ENCODE measurements at places on chromosomes 1 and 21.

DNA sequence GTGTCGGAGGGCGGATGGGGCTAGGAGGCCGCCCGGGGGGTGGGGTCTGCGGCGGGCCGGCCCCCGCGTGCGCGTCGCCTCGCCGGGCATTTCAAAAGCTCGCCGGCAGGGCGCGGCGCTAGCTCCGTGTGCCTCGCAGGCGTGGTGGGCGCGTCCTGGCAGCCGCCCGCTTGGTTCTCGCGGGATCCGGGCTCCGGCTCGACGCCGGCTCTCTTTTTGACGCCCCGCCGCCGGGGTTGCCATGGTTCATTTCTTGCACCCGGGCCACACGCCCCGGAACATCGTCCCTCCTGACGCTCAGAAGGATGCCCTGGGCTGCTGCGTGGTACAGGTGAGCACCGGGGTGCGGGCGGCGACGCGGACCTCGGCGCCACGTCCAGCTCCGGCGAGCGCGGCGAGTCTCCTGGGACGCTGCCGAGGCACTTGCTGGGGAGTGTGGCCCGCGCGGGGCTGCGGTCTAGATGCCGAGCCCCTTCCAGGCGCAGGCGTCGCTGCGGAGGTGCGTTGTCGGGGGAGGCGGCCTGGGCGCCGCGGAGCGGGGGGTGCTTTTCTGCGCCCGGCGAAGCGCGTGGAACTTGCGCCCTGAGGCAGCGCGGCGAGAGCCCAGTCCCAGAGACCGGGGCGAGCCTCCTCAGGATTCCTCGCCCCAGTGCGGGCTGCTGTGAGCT lies at the start of gene ZYG11A:
ZYG11A (plus strand) TSS at position 118 of the 668 bp plus-strand sequence; CDS start at position 242, 124 bp downstream.
- DNase-seq = peak; percentile 87

DNA sequence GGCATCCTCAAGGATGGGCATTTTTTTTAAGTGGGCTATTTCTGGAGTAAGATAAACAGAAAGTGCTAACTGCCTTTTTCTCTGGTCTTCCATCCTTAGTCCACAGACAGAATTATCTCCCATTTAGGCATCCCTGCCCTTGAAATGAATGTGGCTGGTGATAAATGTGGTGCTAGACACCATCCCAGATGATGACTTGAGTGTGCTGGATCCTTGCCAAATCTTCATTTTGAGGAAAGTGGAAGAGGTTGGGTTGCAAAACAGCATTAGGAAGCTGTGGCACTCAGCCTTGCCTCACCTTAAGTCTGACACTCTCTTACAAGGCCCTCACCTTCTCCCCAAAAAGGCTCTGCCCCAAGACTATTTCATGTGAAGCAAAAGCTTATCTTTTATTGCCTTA lies 19.2 kb downstream of the MAB21L3 start:
- no peak for DNase-seq

DNA sequence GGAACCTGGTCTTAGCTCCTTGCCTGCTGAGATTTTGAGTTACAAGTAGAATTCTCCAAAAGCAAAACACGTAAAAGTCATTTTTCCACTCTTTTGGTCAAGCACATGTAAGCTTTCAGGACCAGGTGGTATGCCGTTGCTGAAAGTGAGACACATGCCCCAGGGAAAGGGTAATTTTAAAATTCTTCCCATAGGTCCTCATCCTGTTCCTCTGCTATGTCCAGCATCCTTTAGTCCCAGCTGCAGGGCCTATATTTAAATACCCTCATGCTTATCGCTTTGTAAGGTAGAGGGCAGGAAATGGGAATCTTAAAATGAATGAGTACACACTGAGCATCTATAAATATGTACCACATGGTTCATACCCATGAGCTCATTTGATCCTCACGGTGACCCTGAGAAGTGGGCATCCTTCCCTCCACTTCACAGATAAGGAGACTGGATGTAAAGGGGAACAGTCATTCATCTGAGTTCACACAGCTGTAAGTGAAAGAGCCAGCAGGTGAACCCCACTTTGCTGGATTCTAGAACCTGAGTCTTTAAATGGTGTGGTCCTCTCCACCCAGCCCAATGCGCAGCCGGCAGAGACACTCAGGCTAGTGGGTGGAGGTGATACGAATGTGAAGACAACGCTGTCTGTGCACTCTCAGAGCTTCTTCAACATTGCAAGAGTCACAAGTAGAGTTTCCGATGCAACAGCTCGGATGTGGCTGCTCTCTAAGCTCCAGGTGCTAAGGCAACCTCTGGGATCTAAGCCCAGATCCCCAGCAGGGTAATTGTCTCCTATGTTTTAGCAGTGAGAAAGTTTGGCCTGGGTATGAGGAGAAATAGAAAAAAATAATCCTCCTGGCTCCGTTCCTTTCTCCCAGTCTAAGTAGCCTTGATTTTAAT lies 163.5 kb downstream of the PLXNA2 start:
- no peak for DNase-seq

GRCh38 chr1:23577056-23578004 lies 18.0 kb upstream of the ID3 start:
- peak; percentile 66 for DNase-seq

DNA sequence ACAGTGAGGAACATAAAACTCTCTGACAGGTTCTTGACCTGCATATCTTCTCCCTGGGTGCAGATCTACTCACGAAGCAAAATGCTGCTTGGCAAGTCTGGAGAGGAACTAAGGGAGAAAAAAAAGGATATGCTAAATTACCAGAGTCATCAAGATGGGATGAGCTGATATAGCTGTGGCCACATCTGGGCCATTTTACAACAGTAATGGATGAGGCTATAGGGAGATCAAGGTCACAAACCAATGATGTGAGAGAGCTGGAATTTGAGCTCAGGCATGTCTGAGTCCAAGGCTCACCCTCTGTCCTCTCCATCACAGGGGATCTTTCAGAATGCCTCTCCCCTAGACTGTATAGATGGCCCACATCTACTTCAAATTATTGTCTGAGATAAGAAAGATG lies 26.2 kb downstream of the ZMYND12 start:
- DNase-seq = no peak

- DNase-seq = no peak
Measured at GRCh38 chr1:64312431-64312830, 109.0 kb downstream of the UBE2U start.

GRCh38 chr1:29991025-29991424 lies 732.4 kb downstream of the MATN1 start:
- DNase-seq = no peak

GRCh38 chr21:39849014-39849655 lies 18.1 kb upstream of the PCP4 start:
- DNase-seq = no peak

DNA sequence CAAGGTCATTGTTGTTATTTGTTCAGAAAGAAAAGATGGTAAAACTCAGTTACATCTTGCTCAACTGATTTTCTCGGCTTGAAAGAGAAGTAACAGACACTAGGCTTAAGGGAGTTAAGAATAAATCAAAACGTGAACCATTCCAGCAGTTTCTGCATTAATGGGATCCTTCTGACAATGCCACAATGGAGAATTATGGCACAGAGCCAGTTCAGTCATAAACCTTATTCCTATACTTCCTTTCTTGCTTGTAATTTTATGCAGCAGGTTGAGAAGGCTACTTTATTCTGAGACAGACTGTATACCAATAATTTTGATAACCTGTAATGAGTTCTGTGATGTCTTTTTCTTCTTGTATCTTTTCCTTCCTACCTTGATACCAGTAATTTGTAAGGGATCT lies 167.0 kb downstream of the C1orf21 start:
- no peak for DNase-seq

GRCh38 chr1:206714331-206715058 lies 29.8 kb downstream of the MAPKAPK2 start:
- DNase-seq = no peak

- DNase-seq = no peak
Measured at GRCh38 chr1:67524143-67525052, 94.2 kb upstream of the SERBP1 start.

DNA sequence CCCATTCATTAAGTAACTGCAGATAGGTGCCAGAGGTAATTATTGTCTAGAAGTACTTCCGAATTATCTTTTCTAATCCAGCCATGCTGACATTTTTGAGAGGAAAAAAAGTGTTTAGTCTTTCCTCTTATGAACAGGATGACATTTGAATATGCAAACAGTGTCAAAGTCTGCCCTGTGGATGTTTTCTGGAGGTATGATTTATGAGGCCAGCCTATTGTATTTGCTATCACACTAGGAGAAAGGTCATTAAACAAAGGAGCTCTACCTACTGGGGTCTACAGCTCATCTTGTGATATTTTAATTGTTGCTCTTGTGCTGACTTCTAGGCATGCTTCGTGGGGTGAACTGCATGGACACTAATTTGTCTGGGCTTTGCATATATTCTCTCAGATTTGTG lies 559.7 kb upstream of the CAMK1G start:
- no peak for DNase-seq

- no peak for DNase-seq
Measured at GRCh38 chr1:117371441-117372151, 4.3 kb downstream of the MAN1A2 start.

- no peak for DNase-seq
Measured at GRCh38 chr1:82125119-82125518, 324.4 kb downstream of the ADGRL2 start.

GRCh38 chr1:229271448-229272159 lies 693 bp downstream of the RAB4A start:
- peak; percentile 48 for DNase-seq

GRCh38 chr1:1112237-1112985 lies 3.5 kb downstream of the C1orf159 start:
- no peak for DNase-seq

GRCh38 chr1:158208586-158209116 lies 28.0 kb downstream of the CD1D start:
- DNase-seq = no peak

GRCh38 chr1:197910120-197910991 lies 6.8 kb upstream of the LHX9 start:
- DNase-seq = no peak

DNA sequence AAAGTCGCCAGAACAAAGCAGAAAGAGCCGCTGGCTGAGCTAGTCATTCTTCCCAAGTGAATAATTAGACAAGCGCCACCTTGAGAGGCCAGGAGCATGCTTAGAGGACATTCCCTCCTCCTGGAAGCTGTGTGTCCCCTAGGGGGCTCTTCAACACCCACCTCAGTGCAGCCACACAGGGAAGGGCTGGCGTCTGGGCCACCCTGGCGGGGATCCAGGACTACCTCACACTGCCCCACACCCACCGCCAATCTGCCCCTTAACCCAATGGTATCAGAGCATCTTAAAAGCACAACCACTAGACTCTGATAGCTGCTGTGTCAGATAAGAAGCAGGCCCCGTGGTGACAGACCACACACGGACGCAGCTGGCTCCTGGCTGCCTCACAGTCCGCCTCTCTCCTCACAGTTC lies 24.9 kb downstream of the SETD4 start:
- DNase-seq = no peak

- no peak for DNase-seq
Measured at GRCh38 chr1:94562519-94563260, 21.1 kb upstream of the F3 start.

DNA sequence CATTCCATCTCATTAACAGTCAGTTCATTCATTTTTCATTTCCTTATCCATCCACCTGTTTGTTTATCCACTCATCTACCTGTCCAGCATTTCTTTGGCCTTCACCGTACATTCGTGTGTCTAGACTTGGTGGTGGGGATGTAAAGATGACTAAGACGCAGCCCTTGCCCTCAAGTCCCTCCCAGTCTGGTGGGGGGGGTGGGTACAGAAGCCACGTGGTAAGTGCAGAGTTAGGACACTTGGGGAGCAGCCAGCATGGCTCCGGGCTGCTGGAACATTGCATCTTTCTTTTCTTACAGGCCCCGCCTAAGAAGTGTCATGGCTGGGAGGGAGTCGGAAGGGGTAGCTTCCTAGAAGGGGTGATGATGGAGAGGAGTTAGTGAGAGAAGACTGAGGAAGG lies 17.2 kb downstream of the KIF26B start:
- DNase-seq = no peak

DNA sequence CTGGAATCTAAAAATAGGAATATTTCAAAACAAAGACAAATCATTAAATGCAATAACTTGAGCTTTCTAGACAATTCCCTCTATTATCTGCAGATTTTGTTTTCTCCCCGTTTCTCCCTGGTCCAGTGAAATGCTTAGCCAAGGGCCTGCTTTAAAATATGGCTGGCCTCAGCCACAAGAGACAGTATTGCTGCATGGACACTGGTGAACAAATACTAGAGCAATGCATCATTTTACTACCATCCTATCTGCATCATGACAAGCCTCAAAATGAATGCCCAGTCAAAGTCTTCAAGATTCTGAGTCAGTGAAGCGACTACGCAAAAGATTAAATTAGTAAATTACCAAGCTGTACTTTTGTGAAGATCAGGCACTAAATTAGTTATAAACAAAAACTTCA lies 80.5 kb downstream of the ENAH start:
- DNase-seq = no peak

- DNase-seq = no peak
Measured at GRCh38 chr1:208251911-208252835, 8.0 kb upstream of the PLXNA2 start.

- DNase-seq = no peak
Measured at GRCh38 chr1:61078618-61079295, 3.6 kb upstream of the NFIA start.

- DNase-seq = no peak
Measured at GRCh38 chr1:224107282-224107625, 6.7 kb upstream of the FBXO28 start.

GRCh38 chr1:14945132-14946010 lies 208.2 kb upstream of the TMEM51 start:
- DNase-seq = no peak

DNA sequence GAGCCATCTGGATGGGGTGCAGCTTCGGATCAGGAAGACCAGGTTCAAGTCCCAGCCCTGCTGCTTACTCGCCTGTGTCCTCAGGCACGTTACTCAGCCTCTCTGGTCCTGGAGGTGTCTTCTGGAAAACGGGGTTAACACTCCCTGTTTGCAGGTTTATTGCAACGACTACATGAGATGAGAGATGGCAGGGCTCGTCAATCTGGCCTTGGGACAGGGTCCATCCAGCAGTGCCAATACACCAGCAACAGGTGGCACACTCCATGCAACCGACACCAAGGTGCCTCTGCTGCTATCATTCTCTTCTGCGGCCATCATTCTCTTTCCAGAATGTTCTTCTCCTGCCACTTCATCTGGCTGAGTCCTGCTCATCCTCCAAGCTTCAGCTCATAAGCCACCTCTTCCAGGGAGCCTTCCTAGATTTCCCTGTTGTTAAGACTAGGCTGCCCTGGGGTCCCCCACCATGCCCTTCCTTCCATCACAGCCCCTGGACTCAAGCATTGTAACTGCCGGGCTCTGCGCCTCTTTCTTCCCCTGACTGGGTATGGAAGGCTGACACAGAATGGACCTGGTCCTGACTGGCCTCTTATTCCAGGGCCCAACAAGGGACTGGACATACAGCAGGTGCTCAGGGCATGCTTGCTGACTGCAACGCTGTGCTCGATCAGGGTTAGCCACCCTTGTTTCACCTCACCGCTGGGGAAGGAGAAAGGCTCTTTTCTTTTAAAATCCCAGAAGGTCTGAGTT lies 87.4 kb downstream of the DMRTB1 start:
- no peak for DNase-seq

GRCh38 chr1:11735854-11736745 lies at the start of gene AGTRAP:
Gene AGTRAP (plus strand): TSS chr1:11736136. CDS start chr1:11736209, 73 bp downstream.
- DNase-seq = peak; percentile 94

- no peak for DNase-seq
Measured at GRCh38 chr1:211876851-211877590, 46.5 kb upstream of the LPGAT1 start.

All from activated CD4-positive, alpha-beta T cell treated with anti-CD3 and anti-CD28 coated beads for 48 hours (primary cell).